ENCODE measurements at places on chromosomes 7 and 10. TPM values are rescaled to one million over a fixed set of nuclear protein-coding genes. Genes with fewer than 3 reads are reported as not detected.
A peak's percentile ranks its signal among the peaks of the same experiment; 100 is the strongest.

- DNase-seq: no peak
These were observed 293.7 kb downstream of the BICC1 start for GRCh38 chr10:58806323-58806722.

- DNase-seq: no peak
These were observed 104.7 kb downstream of the CHCHD3 start for GRCh38 chr7:132977234-132977633.

DNA sequence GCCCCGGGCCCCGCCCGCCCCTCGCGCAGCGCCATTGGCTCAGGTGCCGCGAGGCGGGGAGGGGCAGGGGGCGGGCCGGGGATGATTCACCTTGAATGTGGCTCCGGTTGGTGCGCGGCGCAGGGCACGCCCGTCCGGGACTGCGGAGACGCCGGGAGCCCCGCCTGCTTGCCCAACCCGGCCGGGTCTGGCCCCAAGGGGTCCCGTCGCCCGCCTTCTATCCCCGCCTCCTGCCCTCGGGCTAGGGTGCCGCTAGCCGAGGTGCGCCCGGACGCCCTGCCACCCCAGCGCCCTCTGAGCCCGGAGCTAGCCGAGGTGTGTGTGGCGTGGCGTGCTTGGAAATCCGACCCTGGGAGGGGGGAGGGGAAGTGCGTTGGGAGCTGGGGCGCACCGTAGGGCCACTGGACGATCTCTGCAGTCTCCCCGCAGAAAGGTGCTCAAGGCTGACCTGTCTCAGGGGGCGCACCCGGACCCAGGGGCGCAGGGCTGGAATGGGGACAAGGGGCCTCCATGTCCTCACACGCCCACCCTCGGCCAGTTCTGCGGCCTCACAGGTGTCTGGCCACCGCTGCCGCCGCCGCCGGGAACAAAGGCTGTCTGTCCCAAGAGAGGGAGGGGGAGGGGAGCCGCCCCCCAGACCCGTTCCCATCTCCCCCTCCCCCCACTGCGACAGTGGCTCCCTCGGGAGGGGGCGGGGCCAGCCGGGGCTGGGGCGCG lies 168.9 kb downstream of the NRF1 start:
- no peak for DNase-seq

DNA sequence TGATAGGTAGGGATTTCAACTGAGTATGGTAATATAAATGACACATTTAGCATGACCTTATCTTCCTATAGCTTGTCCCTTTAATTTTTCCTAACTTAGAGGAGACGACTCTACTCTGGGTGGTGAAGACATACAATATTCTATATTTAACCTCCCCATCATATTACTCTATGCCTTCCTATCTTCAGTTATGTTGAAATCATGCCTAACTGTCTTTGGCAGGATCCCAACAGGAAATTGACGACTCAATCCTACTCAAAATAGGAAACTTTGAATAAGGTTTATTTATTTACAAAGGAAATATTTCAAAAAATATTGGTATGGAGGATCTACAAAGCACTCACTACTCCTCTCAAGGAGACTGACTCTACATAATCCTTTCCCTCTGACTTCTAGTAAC lies 24.1 kb upstream of the SEMA3A start:
- DNase-seq: no peak

DNA sequence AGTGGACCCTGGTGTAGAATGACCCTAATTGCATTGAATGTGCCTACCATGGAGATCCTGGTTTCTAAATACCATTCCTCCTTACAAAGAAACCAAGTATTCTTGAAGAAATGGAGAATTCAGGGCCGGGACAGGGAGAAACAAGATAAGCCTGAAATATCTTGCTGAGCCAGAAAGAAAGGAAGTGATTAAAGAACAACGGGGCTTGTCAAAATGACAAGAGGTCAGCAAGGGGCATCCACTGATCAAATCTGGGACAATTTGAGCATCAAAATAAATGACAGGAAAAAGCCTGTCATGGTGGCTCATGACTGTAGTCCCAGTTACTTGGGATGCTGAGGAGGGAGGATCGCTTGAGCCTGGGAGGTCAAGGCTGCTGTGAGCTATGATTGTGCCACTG lies 8.1 kb downstream of the ABHD11 start:
- no peak for DNase-seq

DNA sequence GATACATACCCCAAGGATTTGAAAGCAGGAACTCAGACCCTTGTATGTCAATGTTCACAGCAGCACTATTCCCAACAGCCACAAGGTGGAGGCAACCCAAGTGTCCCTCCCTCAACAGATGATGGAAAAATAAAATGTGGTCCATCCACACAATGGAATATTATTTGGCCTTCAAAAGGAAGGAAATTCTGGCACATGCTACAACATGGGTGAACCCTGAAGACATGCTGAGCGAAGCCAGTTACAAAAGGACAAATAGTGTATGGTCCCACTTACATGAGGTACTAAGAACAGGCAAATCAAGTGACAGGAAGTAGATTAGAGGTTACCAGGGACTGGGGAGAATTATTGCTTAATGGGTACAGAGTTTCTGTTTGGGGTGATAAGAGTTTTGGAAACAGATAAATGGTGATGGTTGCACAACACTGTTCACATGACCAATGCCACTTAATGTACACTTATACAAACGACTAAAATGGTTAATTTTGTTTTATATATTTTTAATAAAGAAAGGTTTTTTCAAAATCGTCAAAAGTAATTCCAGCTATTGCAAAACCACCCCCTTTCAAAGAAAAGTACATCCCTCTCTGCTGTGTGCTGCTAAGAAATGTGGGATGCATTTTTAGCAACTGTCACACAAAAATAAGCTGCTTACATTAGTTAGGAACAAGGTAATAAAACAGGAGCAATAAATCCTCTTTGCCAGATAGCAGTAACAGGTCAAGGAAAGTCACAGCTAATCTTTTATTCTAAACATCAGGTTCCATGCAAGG lies 85.7 kb downstream of the GRB10 start:
- DNase-seq: no peak

GRCh38 chr10:86083664-86084175 lies 282.9 kb downstream of the GRID1 start:
- DNase-seq: no peak

DNA sequence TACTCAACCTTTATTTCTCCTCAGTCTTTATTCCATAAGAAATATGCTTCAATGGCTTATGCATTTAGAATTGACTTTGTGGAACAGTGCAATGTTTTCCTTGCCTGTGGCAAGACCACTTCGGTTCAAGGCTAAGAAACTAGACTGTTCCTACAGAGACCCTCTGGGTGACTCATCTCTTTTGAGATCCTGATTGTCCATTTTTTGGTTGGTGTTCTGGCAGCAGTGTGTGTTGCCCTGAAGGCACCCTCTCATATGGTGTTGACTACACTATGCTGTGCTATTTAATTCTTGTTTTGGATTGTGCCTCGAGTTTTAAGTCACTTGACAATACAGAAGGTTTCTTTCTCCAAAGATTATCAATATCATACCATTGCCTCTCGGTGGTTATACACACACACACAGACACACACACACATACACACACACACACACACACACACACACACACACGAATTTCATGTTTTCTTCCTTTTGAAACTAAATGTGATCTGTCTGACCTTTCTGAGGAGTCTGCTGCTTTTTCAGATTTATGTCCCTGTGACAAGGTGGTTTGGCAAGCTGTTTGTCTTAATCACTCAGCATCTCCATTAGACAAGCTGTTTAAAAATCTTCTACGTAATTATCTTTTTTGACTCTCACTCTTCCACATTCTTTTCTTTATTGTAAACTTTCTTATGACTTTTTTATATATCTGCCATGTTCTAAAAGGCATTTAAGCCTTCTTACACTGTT lies 187.2 kb downstream of the VTI1A start:
- DNase-seq: no peak

- DNase-seq: no peak
These were observed 44.8 kb upstream of the NCAPG2 start for GRCh38 chr7:158749396-158749795.

GRCh38 chr10:51137756-51138529 lies 63.7 kb downstream of the PRKG1 start:
- DNase-seq: no peak

- DNase-seq: no peak
These were observed 71.5 kb upstream of the LRRC17 start for GRCh38 chr7:102841290-102841689.

- DNase-seq: no peak
These were observed 129.6 kb downstream of the BICC1 start for GRCh38 chr10:58642283-58642682.

- peak; percentile 40 for DNase-seq
These were observed 287.2 kb upstream of the MKLN1 start for GRCh38 chr7:131040467-131040932.

The BAMBI gene
- total RNA-seq: 4.6 TPM

The TMEM270 gene
- not detected for total RNA-seq

The MLXIPL gene
- 384 TPM for total RNA-seq

The ACTL6B gene
- not detected for total RNA-seq

The CNTNAP2 gene
- 0.14 TPM for total RNA-seq

The A1CF gene
- total RNA-seq: 44.6 TPM

Data from liver (tissue), 10 donors.